MCF 10A (cell line): ENCODE measurements at places on chromosomes 4 and X.

DNA sequence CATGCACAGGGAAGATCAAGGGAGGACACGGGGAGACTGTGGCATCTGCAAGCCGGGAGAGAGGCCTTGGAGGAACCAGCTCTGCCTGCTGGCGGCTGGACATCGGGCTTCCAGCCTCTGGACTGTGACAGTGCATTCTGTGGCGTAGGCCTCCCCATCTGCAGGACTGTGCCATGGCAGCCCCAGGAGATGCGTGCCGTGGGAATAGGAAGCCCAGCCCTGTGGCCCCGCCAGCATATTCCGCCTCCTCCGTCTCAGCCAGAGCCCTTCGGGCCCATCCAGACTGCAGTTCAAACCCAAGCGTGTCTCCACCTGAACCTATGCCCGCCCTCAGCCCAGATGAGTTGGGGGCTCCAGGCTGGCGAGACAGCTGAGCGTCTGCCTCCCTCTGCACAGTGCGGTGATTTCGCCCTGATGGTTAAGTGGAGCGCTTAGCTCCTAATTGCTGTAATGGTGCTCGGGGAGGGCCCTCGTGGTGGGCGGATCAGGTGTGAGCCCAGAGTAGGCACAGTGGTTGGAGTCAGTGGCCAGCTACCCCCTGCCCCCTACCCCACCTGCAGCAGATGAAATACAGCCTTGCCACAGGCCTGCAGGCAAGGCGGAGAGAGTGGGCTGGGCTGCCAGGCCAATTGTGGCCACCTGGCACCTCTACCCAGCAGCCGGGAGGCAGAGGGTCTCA, 133.9 kb downstream of the HMX1 start:
- DNase-seq = no peak

DNA sequence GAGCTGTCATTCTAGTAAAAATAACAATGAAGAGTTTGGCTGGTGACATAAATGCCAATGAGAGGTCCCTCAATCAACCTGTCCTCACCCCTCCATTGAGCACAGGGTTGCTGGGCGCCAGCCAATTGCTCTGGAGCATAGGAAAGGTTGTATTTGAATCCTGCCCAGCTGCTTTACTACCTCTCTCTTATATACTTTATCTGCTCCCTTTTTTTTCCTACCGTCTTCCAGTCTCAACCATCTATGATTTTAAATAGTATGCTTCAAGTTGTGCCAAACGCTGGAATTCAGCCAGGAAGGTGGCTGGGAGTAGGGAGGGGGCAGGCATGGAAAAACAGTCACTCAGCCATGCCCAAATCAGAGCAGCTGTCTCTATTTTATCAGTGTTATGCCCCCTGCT, 153.8 kb downstream of the NR3C2 start:
- no peak for DNase-seq

- no peak for DNase-seq
Observed at GRCh38 chrX:155020591-155020990, 1.9 kb downstream of the F8 start.

DNA sequence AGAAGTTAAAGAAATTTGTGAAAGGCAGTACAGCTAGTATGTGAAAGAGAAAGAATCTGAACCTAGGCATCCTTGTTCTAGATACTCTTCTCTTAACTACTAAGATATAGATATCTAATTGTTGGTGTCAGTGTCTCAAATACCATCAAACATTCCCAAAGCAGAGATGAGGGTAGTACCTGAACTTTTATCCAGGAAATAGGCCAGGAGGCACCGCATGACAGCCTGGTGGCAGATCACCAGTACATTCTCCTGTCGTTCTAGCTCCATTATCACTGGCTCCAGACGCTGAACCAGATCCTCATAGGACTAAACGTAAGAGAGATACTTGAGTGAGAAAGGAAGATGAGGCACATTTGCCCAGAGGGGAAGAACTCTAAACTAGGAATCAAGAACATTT, 16.8 kb downstream of the TRO start:
- no peak for DNase-seq

GRCh38 chrX:78104447-78105176, 564 bp downstream of the PGK1 start:
- DNase-seq = peak; percentile 78

- DNase-seq = peak; percentile 20
Observed at GRCh38 chr4:91427171-91427570, 876.6 kb upstream of the GRID2 start.

DNA sequence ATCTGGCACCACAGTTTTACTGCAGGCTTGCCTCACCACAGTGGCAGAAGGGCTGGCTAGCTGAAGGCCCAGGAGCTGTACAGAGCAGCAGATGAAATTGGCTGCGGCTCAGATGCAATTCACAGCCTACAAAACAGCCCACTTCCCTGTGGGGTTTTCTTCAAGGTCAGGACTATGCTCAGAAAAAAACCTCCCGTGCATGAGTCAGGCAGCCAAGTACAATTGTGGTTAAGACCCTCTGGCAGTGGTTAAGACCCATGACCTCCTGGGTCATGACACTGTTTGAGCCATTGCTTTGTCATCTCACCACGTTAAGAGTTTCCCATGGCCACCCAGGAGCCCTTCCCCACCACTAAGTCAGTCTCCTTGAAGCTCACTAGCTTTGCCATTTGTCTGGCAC, 276.3 kb downstream of the HNRNPD start:
- peak; percentile 14 for DNase-seq
